ENCODE measurements at places on chromosomes 11 and 22.

GRCh38 chr11:74534216-74534945 lies 40.9 kb upstream of the LIPT2 start:
- no peak for DNase-seq

- peak; percentile 28 for DNase-seq
Observed at GRCh38 chr11:125517116-125517770, 21.2 kb upstream of the FEZ1 start.

- no peak for DNase-seq
Observed at GRCh38 chr11:129237456-129237855, 45.3 kb upstream of the ARHGAP32 start.

- DNase-seq: no peak
Observed at GRCh38 chr22:29625090-29625825, 21.8 kb downstream of the NF2 start.

DNA sequence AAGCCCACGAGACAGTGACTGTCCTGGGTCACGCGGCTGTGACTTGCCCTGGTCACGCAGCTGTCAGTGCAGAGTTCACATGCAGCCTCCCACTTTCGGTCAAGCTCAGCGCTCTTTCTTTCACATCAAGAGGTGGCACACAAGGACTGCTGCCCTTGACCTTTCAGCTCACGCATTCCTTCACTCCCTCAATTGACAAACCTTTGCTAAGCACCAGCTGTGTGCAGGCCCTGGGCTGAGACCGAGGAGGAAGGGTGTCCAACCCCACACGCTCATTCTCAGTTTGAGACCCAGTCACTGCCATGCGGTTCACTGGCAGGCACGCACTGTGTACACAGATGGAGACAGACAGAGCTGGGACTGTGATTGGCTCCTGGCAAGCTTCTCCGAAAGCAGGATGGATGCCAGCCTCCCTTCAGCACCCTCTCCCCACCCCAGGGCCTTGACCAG lies 70.3 kb downstream of the SCUBE1 start:
- DNase-seq: no peak

GRCh38 chr22:50535113-50535512 lies 5.3 kb upstream of the TYMP start:
- no peak for DNase-seq

- no peak for DNase-seq
Observed at GRCh38 chr11:88421530-88421929, 84.0 kb upstream of the CTSC start.

DNA sequence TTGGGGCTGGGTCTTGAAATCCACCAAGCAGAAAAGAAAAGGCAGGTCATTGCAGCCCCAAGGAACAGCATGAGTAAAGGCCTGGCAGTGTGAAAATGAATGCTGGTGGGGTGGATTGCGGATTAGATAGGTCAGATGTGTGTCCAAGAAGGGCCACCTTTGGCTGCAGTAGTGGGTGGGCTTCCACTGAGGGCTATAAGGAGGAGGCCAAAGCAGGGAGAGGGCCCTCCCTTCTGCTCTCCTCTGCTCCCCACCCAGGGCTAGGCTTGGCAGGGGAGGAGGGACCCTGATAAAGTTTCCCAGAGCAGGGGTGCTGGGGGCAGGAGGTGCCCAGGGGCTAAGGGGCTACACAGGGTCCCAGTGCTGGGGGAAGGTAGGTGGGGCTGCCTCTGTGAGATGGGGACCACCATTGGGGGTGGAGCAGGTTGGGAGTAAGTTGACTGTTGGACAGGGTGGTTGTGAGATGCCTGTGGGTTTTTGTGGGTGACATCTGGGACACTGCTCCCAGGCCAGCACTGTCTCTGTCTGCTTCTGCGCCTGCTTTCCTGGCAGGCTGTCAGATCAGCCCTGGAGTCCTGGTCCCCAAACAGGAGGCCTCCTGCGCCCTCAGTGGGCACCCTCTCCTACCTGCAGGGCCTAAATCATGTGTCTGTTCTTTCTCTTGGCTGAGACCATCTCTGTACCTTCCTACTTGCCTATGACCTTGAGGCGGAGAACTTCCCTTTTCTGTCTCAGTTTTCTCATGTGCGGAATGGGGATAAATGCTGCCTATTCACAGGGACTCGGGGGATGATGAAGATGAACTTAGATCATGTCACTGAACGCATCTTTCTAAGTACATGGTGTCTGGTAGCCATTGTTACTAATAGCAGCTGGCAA lies 1.9 kb downstream of the CAPN5 start:
- DNase-seq: no peak

- no peak for DNase-seq
Observed at GRCh38 chr22:38300197-38300945, 16.9 kb downstream of the CSNK1E start.

DNA sequence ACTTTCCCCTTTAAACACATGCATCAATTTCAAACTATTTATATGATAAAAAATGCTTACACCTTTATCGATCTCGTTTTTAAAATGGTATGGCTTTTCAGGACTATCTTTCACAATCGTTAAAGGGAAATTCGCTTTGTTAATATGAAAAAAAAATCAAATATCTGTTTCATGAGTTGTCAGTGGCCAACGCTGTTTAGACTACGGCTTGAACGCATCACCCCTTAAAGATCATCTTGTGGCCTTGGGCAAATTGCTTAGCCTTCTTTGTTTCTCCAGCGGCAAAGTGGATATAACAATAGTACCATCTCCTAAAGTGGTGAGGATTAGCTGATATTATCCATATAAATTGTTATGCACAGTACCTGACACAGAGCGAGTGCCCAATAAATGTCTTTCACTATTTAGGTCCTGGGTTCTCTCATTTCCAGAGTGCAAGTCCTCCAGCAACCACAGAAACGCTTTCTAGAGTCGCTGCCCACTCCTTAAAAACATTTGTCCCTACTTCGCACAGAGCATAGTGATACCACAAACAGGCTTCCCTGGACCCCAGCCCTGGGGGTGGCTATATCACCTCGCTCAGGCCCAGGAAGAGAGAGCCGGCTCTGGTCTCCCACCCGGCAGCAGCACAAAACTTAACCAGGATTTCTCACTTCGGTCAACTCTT lies 904 bp downstream of the SLC35F2 start:
- DNase-seq: no peak

- DNase-seq: peak; percentile 8
Observed at GRCh38 chr11:38791346-38791961, 2193.4 kb upstream of the RAG2 start.

DNA sequence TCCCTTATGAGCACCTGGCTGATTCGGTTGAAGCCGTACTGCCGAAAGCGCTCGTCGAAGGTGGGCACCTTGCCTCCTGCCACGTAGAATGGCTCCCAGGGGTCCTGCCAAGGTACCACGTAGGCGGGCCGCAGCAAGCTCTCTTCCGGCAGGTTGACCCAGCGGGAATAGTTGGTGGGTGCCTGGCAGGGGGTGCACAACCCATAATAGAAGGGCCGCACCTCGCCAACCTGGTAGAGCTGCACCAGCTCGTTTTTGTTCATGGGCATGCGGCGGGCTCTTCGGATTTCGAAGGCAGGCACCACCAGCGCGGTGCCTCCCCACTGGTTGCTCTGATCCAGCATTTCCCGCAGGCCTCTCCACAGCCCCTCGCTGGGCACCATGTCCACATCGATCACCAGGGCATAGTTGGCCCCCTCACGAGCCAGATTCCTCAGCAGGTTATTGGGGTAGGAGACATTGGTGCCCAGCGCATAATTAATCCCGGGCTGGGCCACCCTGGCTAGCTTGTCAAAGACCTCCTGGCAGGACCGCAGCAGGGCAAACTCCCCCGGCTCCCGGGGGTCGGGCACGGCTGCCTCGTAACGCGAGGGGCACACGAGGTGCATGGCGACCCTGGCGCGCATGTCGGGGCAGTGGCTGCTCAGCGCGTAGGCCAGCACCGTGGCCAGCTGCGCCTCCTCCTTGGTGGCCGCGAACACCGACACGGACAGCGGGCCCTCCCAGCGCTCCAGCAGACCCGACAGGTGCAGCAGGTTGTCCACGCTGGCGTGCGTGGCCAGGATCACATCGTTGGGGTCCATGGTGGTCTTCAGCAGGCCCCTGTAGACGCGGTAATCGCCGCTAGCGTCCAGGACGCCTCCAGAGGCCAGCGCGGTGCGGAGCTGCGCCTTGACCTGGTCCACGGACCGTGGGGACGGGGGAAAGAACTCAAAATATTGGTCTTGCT lies 679 bp downstream of the B4GAT1 start:
- DNase-seq: peak; percentile 70

DNA sequence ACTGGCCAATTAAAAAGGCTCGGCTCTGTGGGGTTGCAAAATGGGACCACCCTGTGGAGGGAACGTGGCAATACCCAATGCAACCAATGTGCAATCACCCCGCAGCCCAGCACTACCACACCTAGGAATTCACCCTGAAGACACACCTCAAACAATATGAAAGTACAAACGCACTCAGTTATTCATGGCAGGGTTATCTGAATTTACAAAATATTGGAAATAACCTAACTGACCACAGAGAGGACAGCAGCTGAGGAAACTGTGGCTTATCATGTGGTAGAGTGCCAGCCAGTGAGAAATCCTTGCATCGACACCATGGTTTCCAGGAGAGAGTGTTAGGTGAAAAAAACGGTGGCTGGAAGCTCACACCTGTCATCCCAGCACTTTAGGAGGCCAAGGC lies 18.7 kb downstream of the ALG12 start:
- DNase-seq: no peak

- DNase-seq: no peak
Observed at GRCh38 chr11:68956547-68957254, 24.1 kb downstream of the MRGPRD start.

DNA sequence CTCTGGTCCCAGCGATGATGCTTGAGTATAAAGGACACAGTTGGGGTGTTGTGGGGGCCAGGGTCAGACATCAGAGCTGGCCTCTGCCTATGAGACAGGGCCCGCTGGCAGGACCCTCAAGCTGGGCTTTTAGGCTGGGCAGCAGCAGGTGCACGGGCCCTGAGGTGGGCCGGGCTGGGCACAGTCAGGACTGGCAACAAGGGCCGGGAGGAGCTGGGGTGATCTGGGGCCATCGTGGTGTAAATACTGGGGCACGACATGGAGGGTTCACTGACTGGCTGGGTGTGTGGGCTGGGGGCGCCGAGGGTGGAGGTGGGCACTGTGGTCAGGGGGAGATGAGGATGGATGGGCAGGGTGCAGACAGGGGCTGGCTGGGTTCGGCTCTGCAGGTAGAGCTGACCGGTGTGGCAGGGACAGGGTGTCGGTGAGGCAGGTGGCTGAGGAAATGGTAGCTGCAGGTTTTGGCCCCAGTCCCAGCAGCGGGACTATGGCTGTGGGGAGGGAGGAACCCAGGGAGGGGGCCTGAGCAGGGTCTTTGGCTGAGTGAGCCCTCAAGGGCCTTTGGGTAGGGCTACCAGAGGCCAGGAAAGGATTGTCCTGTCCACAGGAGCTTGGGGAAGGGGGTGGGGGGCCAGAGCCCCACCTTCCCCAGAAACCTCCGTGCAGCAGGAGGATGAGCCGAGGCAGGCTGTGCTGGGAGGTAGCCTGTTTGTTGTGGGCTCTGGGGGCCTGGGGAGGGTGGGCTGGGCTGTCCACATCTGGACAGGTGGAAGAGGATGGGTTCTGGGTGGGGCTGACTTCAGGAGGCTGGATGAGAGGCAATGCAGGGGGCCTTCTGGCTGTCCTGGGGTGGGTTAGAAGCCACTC lies 81.4 kb downstream of the KCNQ1 start:
- DNase-seq: no peak

GRCh38 chr11:126084608-126084912 lies 21.9 kb upstream of the CDON start:
- DNase-seq: no peak

DNA sequence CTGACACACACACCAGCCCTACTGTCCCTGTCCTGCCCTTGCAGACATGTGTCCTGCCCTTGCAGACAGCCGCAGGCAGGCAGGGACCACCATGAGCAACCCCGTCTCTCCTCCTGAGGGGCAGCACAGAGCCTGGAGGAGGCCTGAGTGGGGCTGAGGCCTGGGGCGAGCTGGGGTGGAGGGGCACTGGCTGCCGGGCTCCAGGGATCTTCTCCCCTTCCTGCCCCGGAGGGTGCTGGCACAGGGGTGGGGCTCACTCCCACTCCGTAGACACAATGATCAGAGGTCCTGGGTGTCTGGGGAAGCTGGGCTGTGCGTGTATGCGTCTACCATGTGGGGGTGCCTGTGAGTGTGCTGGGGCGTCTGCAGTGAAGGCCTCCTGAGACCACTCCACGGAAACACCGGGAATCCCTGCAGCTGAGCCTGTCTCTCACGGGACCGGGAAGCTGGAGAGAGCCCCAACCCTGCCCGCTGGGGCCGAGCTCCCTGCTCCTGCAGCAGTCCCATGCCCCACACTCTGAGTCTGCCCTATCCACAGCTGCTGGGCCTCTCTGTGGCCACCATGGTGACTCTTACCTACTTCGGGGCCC lies 588 bp downstream of the TSPAN32 start:
- no peak for DNase-seq

DNA sequence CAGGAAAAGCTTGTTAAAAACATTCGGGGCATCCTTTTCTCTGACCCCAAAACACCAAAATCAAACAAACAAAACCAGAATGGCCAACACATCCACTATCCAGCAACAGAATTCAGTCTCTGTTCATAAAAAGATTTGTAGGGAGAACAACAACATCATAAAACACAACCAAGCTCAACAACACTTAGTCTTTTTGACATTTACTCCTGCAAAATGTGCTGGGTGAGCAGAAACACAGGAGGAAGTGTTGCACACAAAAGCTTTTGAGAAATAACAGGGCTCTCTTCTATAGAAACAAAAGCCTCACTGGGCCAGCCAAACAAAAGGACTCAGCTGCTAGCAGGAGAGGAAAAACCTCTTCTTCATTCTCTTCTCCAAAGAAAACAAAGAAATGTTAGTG lies 736.0 kb upstream of the CCDC90B start:
- DNase-seq: no peak

- DNase-seq: no peak
Observed at GRCh38 chr11:63427971-63428508, 58.5 kb downstream of the SLC22A9 start.

- DNase-seq: no peak
Observed at GRCh38 chr11:64566915-64567891, 23.8 kb upstream of the SLC22A12 start.

DNA sequence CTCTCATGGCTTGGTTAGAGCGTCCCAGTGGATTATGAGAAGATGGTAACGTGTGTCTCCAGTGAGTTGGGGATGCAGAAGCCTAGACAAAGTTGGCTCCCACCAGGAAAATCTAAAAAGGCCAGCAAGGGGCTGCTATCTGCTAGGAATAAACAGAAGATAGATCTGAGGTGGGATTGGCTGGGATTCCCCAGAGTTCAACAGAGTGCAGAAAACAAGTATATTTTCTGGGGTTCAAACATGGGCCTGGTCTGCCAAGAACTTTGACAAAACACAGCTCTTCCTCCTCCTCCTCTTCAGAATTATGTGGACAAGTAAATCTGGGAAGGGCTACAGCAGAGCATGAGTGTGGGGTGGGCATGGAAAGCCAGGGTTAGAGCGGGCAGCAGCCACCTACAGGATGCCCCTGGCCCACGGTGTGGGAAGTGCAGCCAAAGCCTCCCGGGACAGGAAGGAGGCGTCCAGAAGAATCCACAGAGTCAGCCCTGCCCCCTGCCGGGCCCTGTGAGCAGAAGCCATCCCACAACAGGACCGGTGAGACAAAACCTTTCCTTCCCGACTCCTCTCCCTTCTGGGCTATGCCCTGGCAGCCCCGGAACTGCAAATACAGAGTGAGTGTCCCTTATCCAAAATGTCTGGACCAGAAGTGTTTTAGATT lies 67.1 kb downstream of the CD82 start:
- DNase-seq: peak; percentile 69
